Head of caudate nucleus (tissue), 42 donors: ENCODE measurements at places on chromosomes 1 and 21.

GRCh38 chr1:47031059-47031458 lies 7.6 kb downstream of the CYP4X1 start:
- DNase-seq = no peak

DNA sequence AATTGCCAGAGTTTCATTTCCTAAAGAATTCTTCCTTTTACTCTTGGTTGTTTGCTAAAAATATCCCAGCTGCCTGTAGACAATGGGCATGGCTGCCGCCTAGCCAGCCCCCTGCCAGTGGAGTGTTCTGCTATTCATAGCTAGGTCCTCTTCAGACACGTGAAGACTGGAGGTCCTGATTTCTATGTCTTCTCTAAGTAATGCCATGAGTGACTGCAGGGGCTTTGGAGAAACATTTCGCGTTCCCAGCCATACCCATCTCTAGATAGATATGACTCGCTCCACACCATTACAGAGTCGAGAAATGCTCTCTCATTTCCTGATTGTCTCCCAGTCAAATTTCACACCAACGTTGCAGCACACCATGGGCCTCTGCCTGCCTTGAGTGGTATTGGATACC lies 99.5 kb upstream of the BACE2 start:
- peak; percentile 17 for DNase-seq

GRCh38 chr1:100366209-100366525 lies 13.9 kb downstream of the CDC14A start:
- DNase-seq = no peak

DNA sequence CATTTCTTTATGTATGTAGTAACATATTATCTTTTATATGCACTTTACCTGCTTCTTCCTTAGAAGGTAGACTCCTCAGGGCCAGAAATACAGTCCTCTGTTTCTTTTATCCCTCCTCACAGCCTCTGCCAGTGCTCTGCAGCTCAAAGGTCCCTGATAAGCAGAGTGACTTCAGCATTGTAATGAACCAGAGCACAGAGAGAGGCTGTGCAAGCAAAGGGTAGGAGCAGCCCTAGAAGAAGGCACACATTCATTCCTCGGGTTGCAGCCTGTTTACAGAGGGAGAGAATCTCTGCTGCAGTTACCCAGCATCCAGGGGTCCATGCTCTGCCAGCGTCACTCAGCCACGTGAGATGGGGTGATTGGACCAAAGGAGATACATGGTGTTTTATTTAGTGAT lies 101.1 kb downstream of the RHOU start:
- DNase-seq = peak; percentile 62

- no peak for DNase-seq
Measured at GRCh38 chr1:55749975-55750627, 534.9 kb upstream of the USP24 start.

- no peak for DNase-seq
Measured at GRCh38 chr1:90204023-90204590, 209.2 kb downstream of the ZNF326 start.

- no peak for DNase-seq
Measured at GRCh38 chr1:208309771-208310170, 65.6 kb upstream of the PLXNA2 start.

- no peak for DNase-seq
Measured at GRCh38 chr21:42248783-42249597, 30.1 kb downstream of the ABCG1 start.

DNA sequence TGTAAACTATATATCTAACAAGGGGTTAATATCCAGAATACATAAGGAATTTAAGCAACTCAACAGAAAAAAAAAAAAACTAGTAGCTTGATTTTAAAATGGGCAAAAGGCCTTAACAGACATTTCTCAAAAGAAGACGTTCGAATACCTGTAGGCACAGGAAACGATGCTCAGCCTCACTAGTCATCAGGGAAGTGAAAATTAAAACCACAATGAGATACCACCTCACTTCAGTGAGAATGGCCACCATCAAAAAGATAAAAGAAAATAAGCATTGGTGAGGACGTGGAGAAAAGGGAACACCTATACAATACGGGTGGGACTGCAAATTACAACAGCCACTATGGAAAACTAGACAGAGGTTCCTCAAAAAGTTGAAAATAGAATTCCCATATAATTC lies 37.3 kb downstream of the NPHP4 start:
- no peak for DNase-seq

DNA sequence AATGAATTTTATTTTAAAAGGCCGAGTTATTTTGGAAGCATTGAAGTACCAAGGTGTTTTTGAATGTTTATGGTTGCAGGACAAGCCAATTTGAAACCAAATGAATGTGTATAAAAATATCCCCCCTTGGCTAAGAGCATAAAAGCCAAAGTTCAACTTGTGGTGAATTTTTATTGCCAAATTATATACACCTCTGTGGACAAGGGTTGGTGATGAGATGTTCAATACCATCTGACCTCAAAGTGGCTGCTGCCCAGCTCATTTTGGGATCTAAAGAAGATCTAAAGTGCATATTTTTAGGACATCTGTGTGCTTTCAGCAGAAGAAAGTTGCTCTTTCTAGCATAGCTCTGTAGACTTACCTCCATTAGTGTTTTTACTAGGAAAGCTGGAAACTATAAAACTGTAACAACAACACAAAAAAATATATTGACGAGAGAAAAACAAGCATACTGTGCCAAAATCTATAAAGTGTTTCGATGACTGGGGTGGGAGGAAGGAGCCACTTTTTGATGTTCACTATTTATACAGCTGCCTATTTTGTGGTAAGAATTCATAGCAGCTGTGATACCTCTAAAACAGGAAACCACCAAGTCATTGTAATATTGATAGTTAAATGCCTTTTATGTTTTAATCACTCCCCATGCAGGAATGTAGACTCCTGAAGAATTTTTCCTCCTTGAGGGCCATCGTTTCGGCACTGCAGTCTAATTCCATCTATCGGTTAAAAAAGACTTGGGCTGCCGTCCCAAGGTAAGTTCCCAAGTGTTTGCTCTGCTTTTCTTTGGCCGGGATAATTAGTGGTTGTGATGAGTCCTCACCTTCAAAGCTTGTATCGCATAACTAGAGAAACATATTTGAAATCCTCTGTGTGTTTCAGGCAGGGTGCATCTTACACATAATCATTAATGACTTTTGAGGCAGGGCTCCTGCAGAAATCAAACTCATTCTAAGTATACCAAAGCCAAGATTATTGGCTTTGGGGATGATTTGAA lies 83.2 kb downstream of the RGL1 start:
- no peak for DNase-seq

DNA sequence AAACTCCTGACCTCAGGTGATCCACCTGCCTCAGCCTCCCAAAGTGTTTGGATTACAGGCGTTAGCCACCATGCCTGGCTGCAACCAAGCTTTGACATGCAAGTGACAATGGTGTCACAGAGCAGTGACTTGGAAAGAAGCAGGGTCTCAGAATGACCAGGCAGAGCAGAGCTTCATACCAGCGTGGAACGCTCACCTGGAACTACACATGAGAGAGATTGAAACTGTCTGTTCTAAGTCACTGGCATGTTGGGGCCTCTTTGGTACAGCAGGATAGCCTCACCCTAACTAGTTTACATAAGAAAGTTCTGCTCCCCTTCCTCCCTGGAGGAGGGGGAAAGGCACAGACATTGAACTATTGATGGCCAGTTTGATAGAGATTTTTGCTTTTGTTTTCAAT lies 47.5 kb upstream of the ITPKB start:
- no peak for DNase-seq

DNA sequence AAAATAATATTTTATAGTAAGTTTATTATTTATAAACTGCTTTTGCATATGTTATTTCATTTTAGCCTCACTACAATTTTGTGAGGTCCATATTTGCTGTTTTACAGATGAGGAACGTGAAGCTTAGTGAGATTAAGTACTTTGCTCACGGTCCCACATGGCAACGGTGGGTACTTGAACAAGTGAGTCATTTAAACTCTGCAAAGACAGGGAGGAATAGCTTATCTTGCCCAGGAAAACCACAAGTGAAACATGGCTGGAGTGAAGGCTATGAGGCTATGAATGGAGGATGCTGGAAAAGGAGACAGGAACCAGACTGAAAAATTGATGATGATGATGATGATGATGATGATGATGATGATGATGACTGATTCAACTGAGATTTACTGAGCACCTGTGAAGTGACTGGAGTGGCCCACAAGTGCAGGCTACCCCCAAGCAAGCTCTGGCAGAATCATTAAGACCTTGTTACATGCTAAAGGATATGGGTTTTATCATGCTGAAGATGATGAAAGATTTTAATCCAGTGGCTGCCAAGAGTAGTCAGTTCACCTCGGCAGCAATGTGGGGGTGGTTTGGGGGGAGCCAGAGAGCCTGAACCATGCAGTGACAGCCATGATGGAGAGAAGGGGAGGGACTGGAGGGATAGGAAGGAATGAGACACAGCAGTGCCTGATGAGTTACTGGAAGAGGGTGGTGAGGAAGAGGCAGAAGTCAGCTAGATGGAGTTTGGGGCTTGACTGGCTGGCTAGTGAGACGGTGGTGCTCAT lies 1.4 kb upstream of the ABCA4 start:
- DNase-seq = no peak

DNA sequence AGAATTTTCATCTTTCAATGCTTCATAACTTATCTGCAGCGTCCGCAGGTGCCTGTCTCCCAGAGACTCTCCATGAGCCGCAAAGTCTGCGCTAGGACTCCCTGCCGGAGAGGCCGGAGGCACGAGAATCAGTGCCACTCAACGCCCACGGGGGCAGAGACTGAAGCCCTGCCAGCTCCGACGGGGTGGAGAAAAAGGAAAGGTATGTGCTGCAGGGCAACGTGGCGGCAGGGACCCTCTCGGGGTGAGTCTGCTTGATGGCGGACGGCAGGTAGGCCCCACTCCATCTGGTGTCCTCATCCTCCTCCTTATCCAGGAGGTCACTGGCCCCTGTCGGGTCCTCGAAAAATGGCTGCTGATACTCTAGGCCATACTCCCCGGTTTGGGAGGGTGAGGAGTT lies 21.9 kb upstream of the MRPS14 start:
- DNase-seq = no peak

GRCh38 chr1:153611356-153611755 lies 1.6 kb downstream of the S100A16 start:
- DNase-seq = no peak

DNA sequence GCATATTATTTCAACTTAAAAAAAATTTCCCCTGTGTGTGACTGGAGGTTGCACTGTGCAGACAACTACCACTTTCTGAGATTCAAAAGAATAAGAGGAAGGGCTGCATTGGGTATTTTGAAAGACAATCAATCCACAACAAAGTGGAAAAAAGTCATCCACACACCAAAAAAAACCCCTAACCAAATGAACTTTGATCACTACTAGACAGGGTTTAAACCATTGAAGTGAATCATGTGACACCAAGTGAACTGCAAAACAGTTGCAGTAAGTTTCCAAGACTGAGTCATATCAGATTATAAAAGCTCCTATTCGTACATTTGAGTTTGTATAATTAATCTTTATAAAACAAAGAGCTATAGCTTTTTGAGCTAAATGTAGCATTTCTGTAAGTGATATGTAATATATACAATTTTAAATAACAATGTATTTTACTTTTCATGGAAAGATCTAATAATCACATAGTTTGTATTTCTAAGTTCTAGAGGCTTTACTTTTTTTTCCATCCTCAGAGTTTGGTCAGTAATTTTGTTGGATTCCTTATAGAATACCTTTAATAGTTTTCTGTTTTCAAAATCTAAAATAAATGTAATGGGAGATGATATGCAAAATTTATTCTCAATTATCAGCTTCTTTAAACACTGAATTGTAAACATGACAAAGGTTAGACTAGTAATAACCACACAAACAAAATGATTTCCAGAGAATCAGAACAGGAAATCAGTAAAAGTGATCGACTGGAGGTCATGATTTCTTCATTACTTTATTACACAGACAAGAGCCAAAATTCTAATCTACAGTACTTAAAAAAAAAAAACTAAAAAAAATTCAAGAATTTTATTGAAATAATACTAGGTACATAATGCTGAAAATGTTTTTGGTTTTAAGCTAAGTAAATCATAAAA lies 50.5 kb upstream of the GFI1 start:
- no peak for DNase-seq

- no peak for DNase-seq
Measured at GRCh38 chr1:248793592-248793991, 32.1 kb downstream of the SH3BP5L start.

DNA sequence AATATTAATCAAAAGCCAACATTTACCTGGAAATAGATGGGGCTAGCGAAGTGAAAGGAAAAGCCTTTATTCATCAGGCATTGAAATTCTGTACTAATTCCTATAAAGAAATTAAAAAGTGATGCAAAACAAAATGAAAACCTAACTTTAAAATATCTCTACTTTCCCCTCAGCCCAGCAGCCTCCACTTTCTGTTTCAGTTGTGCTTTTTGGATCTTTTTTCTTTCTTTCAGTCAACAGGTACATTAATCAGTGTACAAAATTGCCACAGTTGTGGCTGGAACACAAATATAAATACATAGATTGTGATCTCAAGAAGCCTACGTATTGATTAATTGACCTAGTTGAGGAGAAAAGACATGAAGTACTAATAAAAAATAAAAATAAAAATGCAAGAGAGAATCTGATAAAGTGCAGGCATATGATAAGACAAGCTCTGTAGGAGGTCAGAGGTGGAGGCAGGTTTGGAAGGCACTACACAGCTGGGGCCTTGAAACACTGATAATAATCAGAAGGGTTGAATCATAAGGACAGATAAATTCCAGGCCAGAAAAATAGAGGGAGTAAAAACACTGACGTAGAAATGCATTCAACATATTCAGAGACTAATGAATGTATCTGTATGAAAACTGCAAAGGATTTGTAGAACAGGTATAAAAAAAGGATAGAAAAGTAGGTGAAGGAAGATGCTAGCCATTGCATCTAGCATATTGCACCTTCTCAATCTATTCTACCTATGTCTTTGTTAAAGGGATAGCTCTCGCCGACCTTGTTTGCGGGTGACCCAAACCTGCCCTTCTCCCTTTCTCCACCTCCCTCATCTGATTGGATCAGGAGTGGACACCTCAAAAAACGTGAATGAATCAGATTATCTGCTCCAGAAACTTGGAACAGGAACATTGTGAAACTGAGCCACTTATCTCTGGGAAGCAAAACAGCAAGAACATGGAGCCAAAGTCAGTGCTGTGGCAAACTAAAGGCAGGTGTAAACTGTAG lies 607.8 kb upstream of the ADGRL2 start:
- no peak for DNase-seq

DNA sequence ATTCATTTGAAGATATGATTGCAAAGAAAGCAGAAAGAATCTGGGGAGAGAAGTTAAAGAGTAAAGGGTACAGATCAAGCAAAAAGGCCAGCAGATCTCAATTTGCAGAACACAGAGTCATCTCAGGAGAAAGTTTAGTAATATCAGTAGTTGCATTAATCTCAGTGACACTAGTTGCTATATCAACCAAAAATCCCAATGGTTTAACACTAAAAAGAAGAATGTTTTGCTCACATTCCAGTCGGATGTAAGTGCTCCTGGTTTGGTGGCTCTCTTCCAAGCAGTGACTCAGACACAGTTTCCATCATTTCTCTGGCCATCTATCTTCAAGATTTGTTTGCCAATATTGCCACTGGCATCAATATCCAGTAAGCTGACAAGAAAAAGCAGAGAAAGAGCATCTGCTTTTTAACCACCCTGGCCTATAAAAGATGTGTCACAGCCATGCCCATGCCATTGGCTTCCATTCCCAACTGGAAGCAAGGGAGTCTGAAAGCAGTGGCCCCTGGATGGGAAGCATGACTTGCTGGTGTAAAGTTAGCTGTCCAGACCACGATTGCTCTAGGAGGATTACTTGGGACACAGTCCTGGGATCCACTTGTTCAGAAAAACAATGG lies 45.5 kb upstream of the AIM2 start:
- no peak for DNase-seq
